ENCODE measurements at places on chromosomes 1 and 21.

DNA sequence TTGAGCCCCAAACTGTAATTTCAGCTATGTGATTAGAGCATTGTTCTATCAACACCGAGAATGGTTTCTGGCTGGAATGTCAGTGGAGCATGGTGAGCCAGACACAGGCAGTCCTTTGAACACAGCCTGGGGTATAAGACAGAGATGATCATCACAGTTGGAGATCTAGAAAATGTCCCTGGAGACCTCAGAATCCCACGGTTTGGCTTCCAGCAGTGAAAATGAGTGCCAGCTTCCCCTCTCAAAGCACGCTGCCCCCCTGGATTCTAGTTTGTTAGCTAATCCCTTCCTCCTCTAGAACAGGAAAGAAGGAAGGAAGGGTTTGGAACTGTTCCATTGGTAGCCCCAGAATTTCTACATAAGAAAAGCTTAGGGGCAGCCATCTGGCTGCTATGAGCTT is 59.9 kb upstream of the JAK1 start:
- DNase-seq: no peak

DNA sequence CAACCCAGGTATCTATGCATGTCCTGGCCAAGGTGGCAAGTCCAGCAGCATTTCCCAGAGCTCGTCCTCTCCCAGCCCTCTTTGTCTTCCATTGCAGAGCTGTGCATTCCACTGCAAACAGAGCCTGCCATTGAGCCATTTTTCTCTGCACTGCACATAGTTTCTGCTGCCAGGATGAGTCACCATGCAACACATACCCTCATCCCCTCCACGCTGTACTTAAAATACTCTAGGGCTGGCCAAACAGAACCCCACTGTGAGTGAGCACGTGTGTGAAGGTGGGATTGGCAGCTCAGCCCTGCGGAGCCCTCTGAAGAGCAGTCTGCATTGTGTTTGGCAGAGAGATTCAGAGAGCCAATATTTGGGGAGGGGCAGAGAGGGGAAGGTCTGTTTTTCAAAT is 3.9 kb upstream of the ATP1B1 start:
- DNase-seq: peak; percentile 58

DNA sequence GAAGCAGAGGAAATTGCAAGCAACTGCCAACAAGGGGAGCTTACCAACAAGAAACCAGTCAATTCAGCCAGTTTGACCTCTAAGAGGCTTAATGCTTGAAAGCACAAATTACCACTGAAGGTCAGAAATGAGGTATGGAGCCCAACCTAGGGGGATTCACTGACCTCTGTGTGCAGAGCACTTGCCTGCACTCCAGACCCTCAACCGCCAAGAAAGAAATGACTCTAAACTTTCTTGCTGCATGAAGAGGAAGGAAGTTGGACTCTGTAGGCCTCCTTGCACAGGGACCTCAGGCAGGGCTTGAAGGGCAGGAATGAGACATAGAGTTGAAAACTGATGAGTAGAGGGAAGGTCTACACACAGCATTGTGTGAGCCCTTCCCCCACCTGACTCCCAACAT is 10.0 kb downstream of the ARMH1 start:
- no peak for DNase-seq

- DNase-seq: no peak
These were observed 69.0 kb upstream of the SPAG17 start for GRCh38 chr1:118254001-118254400.

DNA sequence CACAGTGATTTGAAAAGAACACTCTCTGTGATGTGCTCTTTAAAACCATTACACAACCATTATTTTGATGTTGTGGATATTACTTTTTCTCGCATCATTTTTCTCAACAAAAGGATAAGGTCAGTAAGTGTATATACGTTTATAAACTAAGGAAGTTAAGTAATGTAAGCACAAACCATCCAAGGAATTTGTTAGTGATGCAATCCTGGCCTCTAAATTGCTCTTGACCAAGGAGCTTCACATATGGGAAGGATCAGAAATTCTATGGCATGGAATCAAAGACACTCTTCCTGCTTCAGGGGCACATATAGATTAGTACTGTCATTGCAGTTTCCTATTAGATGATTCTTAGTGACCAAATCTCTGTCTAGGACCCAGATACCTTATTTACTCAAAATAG is 3.6 kb upstream of the PPP2R5A start:
- DNase-seq: no peak

DNA sequence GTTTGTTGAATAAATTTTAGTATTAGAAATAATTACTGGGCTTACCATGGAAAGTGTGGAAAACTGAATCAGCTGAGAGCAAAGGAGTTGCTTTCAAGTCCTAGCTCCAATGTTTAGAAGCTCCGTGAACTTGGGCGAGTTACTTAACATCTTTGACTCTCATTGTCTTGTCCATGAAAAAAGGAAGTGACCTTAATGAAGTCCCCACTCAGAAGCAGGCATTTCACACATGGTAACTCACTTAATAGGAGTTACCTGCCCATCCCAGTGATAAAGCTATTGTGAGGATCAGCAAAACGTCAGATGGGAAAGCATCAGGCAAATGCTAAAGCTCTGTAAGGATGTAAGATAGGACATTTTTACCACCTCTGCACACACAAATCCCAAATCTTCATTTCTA is 34.0 kb upstream of the GADD45A start:
- no peak for DNase-seq

DNA sequence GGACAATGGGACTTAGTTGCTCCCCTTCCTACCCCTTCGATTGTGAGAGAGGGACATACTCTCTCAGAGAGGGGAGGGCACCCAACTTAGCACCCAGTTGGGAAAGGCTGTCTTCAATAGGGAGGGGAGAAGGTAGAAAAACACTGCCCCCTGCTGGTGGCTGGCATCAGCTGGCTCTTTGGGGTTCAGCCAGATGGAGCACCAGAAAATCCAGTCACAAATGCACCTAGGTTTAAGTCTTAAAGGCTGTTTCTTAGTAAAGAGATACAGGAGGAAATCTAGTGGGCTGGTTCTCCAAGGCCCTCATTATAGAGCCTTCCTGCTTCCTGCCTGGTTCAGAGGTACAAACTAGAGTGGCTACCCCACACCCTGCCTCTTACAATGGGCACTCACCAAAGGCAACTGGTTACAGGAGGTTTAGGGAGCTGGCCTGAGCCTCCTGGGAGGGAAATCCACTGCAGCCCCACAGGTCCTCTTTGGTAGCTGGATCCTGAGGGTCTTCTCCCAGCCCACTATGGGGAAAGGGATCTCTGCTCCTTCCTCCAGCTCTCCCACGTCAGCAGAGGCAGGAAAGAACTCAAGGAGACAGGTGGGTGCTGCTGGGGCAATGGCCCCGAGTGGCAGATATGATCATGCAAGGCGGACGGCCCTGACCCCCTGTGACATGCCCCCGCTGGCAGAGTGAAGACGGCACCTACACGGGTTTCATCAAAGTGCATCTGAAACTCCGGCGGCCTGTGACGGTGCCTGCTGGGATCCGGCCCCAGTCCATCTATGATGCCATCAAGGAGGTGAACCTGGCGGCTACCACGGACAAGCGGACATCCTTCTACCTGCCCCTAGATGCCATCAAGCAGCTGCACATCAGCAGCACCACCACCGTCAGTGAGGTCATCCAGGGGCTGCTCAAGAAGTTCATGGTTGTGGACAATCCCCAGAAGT is 28.3 kb downstream of the EIF2D start:
- DNase-seq: peak; percentile 75

DNA sequence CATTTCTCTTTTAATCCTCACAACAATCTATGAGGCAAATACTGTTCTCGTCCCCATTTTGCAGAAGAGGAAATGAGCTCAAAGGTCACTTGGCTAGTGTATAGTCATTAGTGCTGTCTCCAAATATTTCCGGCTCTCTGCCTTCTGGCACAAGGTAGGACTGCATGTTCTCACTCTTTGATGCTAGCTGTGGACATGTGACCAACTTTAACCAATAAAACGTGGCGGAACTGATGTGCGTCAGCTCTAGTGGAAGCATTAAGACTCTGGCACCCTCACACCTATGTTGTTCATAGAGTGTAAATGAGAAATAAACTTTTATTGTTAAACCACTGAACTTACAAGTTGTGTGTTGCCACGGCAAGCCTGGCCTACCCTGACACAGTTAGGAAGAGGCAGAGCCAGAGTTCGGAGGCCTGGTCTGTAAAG is 5.0 kb upstream of the KIF21B start:
- no peak for DNase-seq

DNA sequence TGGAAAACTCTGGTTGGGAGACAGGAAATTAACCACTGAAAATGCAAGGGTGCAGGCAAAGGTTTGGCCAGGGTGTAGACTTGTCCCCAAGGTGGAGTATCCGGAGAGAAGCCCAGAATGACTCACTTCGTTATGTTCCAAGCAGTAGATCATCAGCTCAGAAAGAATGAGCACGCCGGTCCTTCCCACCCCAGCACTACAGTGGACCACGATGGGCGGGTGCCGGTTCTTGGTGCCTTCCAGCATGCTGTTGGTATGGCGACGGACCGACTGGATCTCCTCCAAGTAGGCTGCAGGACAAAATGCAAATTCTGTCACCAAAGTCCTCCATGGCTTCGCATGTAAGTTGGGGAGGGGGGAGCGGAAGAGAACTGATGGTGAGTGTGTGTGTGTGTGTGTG is 83.4 kb downstream of the SMYD2 start:
- DNase-seq: peak; percentile 61

DNA sequence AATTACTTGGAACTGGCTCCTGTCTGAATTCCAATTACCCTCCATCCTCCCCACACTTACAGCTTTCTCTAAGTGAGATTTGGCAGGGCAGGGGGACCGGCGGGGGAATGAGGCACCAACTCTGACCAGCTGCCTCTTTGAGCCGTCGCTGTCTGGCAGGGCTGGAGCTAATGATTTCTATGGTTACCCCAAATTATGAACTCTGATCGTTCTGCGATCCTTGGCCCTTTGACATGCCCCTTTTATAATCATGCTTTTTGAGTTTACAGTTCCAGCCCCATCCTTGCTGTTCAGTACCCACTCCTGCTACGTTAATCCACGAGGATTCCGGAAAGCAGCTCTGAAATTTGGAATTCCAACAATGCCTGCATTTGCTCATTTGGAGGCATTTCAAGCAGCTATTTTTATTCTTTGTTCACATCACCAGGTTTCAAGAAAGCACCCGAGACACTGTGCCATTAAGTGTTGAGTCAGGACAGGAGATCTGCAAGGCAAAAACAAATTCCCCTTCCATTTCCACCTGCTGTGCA is 54.6 kb upstream of the LBR start:
- no peak for DNase-seq

- DNase-seq: no peak
These were observed 37.9 kb upstream of the MPZL1 start for GRCh38 chr1:167683641-167684502.

DNA sequence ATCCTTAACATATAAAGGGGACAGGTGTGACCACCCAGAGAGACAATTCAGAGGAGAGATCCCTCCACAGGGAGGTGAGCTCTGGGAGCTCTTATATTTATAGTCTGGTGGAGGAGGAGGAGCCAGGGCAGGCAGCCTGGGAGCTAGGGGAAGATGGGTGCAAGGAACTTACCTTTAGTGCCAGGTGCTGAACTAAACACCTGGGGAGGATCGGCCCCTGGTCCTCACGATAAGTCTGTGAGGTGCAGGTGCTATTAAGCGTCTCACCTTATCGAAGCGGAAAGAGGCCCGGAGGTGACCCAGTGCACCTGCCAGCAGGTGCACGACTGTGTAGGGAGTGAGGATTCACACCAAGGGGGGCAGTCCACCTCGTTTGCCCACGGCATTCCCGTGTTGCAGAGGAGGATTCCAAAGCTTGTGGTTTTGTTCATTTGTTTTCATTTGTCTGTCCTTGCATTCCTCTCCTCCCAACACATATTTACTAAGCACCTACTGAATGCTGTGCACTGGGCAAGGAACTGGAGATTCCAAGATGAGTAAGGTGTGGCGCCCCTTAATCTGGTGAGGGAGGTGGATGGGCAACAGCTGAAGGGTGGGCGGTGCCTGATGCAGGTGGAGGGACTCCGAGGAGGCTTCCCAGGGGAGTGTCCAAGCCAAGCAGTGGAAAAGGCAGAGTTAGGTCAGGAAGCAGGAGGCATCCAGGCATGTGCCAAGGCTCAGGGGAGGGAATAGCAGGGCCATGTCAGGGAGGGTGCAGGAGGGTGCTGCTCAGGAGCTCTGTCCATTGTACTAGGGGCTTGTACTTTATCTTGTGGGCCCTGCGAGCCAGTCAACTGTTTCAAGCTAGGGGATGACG is 11.5 kb downstream of the ARHGEF10L start:
- no peak for DNase-seq

- peak; percentile 64 for DNase-seq
These were observed 498.1 kb downstream of the LMO4 start for GRCh38 chr1:87826681-87827251.

GRCh38 chr1:175067362-175068106 is at the start of gene TNN:
Gene TNN, plus strand, starts transcription at chr1:175067833. Its CDS starts 9,586 bp downstream, at chr1:175077419.
- DNase-seq: no peak

- DNase-seq: no peak
These were observed 141.5 kb upstream of the FGGY start for GRCh38 chr1:59155351-59155750.

DNA sequence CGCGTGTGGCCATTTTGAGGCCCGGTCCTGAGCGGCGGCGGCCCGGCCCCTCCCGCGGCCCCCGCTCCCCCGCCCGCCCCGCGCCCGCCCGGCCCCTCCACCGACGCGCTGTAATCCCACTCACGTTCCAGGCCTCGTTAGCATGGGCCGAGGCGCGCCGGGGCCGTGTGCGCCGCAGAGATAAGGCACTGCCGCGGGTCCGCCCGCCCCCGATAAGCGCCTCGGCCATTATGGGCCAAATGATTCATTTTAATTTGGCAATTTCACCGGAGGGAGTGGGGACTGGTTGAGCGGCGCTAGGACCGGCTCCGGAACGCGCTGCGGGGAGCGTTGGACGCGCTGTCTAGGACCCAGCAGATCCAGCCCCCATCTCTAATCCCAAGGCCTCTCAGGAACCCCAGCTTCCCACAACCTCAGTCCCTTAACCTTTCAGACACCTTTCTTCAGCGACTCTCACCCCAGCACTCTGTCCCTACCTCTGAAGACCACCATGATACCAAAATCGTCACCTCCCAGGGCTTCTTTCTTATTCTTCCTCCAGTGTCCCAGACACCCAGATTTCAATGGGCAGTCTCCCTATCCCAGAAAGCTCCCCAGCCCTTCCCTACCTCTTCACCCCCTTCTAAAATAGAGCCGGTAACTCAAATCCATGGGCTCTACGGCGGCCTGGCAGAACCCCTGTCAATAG is at the start of gene TAL1:
TSS of gene TAL1 (minus strand) at position 39 of the 688 bp plus-strand sequence. CDS start 6,337 bp downstream, outside the sequence.
- DNase-seq: no peak

DNA sequence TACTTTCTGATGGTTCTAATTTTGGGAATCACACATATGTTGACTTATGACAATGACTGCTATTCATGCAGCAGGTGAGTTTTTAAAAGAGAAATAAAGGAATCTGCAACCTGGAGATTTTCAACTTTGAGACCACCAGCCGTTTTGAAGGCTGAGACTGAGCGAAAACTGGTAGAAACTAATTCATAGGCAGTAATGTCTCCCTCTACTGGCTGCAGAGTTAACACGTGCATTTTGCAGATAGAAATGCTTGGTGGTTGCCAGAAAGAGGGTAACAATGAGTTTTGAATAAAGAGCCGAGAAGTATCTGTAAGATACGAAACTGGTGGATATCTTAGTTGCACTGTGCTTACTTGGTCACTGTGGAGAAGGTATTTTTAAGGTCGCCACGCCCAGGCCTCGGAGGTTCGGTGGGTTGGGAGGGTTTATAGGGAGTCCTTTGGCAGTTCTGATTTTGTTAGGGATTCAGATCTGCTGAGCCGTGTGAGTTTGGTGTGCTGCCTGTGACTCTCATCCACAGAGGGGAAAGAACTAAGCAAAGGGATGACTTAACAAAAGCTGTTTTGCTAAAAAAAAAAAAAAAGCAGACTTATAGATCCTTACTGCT is 83.0 kb downstream of the RYR2 start:
- DNase-seq: no peak

GRCh38 chr1:109399326-109399957 is 1.7 kb upstream of the SORT1 start:
- no peak for DNase-seq
